ENCODE measurements at places on chromosomes 6 and 20.

DNA sequence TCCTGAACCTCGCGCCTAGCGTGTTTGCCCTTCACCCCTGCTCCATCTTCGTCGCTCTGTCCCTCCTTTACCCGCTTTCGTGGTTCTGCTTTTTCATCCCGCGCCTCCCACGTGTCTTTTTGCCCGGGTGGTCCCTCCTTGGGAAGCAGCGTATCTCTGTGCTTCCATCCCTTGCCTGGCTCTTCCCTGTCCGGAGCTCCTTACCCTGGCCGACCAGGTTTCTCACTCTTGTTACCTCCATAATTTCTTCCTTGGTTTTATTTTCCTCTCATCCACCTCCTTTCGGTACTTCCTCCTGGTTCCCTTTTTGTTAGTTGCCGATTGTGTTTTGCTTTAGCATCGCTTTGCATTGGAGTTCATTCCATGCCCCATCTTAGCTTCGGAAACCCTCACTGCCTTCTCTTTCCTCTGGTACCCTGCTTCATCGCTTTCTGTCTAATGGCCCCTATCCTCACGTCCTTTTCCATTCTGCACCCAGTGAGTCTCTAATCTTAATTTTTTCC is 735 bp downstream of the FAM135A start:
- DNase-seq: peak; percentile 68
- H3K4me3 ChIP-seq: peak overlapping the region; percentile 61
- H3K4me1 ChIP-seq: peaks cover 17% of the 10 kb centered on the region
- no peaks in the 10 kb centered on the region for H3K36me3 ChIP-seq

- H3K4me3 ChIP-seq: no peak overlapping the region
- no peak for DNase-seq
- no peaks in the 10 kb centered on the region for H3K4me1 ChIP-seq
Measured at GRCh38 chr6:144075187-144075586, 20.2 kb downstream of the SF3B5 start.

GRCh38 chr6:152057832-152058498 is 250.5 kb downstream of the ESR1 start:
- no peak overlapping the region for H3K27ac ChIP-seq
- no peaks in the 10 kb centered on the region for H3K4me1 ChIP-seq
- no peak for DNase-seq
- no peaks in the 10 kb centered on the region for H3K27me3 ChIP-seq
- H3K36me3 ChIP-seq: no peaks in the 10 kb centered on the region
- H3K4me3 ChIP-seq: no peak overlapping the region

- peaks cover 27% of the 10 kb centered on the region for H3K4me1 ChIP-seq
- H3K27me3 ChIP-seq: no peaks in the 10 kb centered on the region
- no peaks in the 10 kb centered on the region for H3K36me3 ChIP-seq
- no peak for DNase-seq
Measured at GRCh38 chr20:53626584-53626983, 32.9 kb upstream of the ZNF217 start.

GRCh38 chr6:117352466-117353081 is 73.2 kb downstream of the ROS1 start:
- no peaks in the 10 kb centered on the region for H3K27me3 ChIP-seq
- H3K4me1 ChIP-seq: no peaks in the 10 kb centered on the region
- no peak overlapping the region for H3K27ac ChIP-seq
- no peak overlapping the region for H3K4me3 ChIP-seq

- H3K36me3 ChIP-seq: no peaks in the 10 kb centered on the region
- H3K27ac ChIP-seq: no peak overlapping the region
- no peak for DNase-seq
Measured at GRCh38 chr6:143569040-143569439, 57.5 kb upstream of the FUCA2 start.

- H3K4me3 ChIP-seq: no peak overlapping the region
- H3K27me3 ChIP-seq: no peaks in the 10 kb centered on the region
- H3K27ac ChIP-seq: no peak overlapping the region
- H3K36me3 ChIP-seq: no peaks in the 10 kb centered on the region
Measured at GRCh38 chr20:15240801-15241200, 903.4 kb upstream of the FLRT3 start.

- no peak for DNase-seq
Measured at GRCh38 chr6:153947808-153948447, 91.1 kb upstream of the OPRM1 start.

DNA sequence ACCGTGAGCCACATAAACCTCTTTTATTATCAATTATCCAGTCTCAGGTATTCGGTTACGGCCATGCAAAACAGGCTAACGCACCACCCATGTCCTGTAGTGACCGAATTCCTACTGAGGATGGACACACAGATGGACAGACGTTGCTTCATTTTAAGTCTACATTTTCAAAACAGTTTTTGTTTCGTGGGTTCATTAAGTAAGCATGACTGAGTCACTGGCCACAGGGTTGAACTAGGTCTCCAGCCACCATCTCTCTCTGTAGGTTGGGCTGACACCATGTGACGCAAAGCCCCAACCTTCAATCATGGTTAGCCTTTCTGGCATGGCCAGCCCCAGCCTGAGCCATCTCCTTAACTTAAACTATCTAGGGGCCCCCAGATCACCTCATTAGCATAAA is 110.0 kb upstream of the SLC22A23 start:
- H3K36me3 ChIP-seq: no peaks in the 10 kb centered on the region
- no peak overlapping the region for H3K4me3 ChIP-seq
- no peak overlapping the region for H3K27ac ChIP-seq
- no peaks in the 10 kb centered on the region for H3K27me3 ChIP-seq

- peaks cover 3% of the 10 kb centered on the region for H3K36me3 ChIP-seq
- no peak overlapping the region for H3K4me3 ChIP-seq
- no peaks in the 10 kb centered on the region for H3K4me1 ChIP-seq
- H3K27me3 ChIP-seq: no peaks in the 10 kb centered on the region
- no peak overlapping the region for H3K27ac ChIP-seq
Measured at GRCh38 chr6:116381000-116381399, 10.3 kb downstream of the DSE start.

DNA sequence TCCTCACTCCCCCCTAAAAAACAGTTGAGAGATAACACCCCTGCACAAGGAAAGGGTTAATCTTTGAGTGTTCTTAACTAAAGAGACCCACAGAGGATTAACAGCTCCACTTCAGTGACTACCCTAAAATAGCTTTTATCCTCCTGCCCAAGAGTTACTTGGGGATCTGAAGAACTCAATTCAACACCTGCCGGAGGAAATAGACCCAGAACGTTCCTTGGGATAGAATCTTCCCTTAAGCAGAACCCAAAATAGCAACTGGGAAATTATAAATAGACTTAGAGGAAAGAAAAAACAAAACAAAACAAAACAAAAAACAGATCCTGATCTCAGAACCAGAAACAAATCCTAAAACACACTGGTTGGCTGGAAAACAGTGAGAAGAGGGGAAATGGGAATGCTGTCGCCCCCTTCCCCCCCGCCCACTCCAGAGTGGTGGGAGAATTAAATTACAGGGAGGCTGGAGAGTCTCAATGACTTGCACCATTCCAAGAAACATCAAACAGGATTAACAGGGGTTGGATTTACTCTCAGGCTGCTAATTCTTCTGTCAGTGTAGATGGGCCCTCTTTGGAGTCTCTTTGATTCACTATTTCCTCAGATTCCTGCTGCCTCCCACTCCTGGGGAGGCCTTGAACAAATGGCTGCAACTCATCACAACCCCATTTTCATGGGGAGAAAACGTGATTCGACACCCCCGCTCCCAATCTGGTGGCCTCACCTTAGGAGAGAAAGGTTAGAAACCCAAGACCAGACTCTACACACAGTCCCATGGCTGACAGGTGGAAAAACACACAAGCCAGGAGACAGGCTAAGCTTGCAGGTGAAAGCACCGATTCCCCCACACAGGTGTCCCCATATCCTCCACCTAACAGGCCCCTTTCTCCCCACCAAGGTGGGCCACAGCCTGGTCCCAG is 1.4 kb downstream of the PLAGL2 start:
- no peak for DNase-seq
- no peaks in the 10 kb centered on the region for H3K27me3 ChIP-seq
- peak overlapping the region; percentile 86 for H3K27ac ChIP-seq
- peaks cover 35% of the 10 kb centered on the region for H3K4me1 ChIP-seq
- peak overlapping the region; percentile 98 for H3K4me3 ChIP-seq
- H3K36me3 ChIP-seq: peaks cover 20% of the 10 kb centered on the region

DNA sequence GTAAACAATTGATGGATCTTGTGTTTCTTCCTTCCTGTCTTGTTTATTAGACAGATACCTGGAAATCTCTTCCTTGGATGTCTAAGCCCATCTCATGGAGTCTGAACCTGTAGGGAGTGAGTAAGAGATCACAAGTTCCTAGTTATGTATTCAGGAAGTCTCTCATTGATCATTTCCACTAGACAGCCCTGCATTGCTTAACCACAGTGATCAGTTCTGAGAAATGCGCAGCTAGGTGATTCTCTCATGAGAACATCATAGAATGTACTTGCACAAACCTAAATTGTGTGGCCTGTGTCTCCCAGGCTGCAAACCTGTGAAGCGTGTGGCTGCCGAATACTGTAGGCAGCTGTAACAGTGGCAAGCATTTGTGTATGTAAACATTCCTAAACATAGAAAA is 39.1 kb downstream of the FAM120B start:
- H3K4me1 ChIP-seq: no peaks in the 10 kb centered on the region
- H3K36me3 ChIP-seq: peaks cover 2% of the 10 kb centered on the region
- H3K4me3 ChIP-seq: no peak overlapping the region
- DNase-seq: no peak
- no peak overlapping the region for H3K27ac ChIP-seq
- H3K27me3 ChIP-seq: no peaks in the 10 kb centered on the region

DNA sequence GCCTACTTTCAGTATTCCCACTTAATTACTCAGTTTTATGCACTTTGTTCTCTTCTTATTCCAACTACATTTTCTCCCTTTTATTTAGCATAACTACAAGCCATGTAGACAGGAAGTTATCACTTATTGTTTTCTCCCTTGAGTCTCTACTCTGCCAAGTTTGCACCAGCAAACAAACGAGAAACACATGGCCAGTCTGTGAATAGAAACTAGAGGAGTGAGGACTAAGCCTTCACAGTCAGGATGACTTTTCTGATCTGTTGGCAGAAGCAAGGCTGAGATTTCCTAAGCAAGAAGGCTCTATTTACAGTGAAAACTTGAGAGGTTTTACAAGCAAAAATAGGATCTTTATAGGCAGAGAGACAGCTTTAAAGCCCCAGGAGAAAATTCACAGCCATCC is 69.8 kb upstream of the TINAG start:
- H3K36me3 ChIP-seq: no peaks in the 10 kb centered on the region
- H3K4me1 ChIP-seq: no peaks in the 10 kb centered on the region
- DNase-seq: no peak
- H3K27ac ChIP-seq: no peak overlapping the region
- H3K27me3 ChIP-seq: no peaks in the 10 kb centered on the region
- no peak overlapping the region for H3K4me3 ChIP-seq

- no peaks in the 10 kb centered on the region for H3K27me3 ChIP-seq
- no peak overlapping the region for H3K4me3 ChIP-seq
- DNase-seq: no peak
- no peaks in the 10 kb centered on the region for H3K36me3 ChIP-seq
Measured at GRCh38 chr6:77620278-77620882, 32.5 kb upstream of the MEI4 start.

GRCh38 chr6:38976051-38976450 is 72.5 kb upstream of the GLP1R start:
- no peak overlapping the region for H3K4me3 ChIP-seq
- H3K27me3 ChIP-seq: no peaks in the 10 kb centered on the region
- H3K4me1 ChIP-seq: no peaks in the 10 kb centered on the region
- DNase-seq: no peak

DNA sequence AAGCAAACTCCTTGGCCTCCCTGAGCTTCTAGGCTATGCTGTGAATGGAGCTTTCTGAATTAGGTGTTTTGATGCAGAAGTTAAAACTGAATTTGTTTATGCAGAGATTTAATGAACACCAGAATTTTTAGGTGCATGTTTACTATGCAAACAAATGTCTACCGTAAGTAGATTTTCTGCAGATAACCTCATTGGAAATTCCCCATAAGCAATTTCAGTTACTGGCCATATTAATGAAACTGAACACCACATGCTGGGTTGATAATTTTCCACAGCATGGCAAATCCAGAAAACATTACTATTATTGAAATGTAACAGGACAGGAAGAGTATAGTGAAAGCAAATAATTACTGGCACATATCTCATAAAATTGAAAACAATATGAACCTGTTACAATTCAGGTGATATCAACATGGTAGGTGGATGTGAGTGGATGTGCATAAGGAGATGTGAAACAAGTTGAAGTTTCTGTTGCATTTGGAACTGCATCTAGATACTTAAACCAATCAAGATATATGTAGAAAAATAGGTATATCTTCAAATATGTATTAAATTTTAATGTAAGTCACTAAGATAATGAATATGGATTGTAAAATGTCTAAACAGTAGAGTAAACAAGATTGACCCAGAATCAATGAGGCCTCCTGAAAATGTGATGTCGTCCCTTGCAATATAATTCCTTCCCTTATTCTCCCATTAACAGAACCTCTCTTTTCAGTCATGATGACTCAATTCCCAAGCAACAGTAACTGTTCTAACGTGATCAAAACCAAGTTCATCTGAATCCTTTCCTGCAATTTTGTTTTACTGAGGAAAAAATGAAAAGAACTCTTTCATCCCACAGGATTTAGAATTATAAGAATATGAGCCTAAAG is 11.0 kb downstream of the PTCHD4 start:
- H3K36me3 ChIP-seq: no peaks in the 10 kb centered on the region
- no peak overlapping the region for H3K4me3 ChIP-seq
- no peak for DNase-seq

- H3K36me3 ChIP-seq: no peaks in the 10 kb centered on the region
- H3K4me3 ChIP-seq: no peak overlapping the region
- H3K27ac ChIP-seq: no peak overlapping the region
- DNase-seq: no peak
- no peaks in the 10 kb centered on the region for H3K27me3 ChIP-seq
Measured at GRCh38 chr20:58021481-58021880, 207.0 kb downstream of the ANKRD60 start.

DNA sequence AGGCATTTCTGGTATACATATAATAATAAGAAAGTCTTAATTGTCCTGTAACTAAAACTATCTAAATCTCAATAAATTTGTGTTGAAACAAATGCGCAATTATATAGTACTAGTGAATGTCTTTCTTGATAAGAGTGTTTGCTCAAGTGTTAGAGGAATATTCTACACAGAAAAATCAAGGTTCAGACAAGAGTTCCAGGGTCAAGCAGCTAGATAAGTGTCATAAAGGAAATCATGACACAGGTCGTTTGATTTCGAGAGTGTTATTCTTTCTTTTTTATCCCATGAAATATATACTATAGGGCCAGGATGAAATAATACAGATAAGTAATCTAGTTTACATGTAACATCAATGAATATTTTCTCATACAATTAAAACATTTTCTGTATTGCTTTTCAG is 366.1 kb downstream of the UTRN start:
- H3K27ac ChIP-seq: no peak overlapping the region
- DNase-seq: no peak
- H3K4me3 ChIP-seq: no peak overlapping the region
- peaks cover 15% of the 10 kb centered on the region for H3K4me1 ChIP-seq
- no peaks in the 10 kb centered on the region for H3K27me3 ChIP-seq
